Memory B cell (primary cell): ENCODE measurements at places on chromosomes 4 and X.

DNA sequence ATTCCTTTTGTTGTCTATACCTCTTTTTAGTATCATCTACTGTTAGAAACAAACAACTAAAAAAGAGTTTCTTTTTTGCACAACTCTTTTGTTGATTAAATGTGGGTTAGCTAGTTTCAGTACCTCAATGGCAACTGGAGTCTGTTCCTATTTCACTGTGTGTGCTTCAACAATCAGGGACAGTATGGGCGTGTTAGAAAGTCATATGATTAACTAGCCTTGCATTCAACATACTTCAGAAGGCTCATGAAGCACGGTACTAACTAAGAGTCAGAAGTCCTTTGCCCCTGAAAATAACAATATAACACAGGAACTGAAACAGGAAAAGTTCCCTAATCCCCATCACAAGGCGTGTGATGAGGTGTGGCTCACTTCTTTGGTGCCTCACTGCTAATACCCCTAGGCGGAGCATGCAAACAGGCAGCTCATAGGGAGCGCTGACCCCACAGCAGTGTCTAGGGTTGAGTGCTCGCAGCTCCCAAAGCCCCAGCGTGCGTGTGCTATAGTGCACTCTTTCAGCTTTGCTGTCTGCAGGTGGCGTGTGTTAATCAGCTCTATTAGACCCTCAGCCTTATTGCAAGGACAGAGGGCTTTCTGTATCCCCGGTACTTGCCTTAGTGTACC lies 203.1 kb upstream of the NDST3 start:
- DNase-seq = no peak

DNA sequence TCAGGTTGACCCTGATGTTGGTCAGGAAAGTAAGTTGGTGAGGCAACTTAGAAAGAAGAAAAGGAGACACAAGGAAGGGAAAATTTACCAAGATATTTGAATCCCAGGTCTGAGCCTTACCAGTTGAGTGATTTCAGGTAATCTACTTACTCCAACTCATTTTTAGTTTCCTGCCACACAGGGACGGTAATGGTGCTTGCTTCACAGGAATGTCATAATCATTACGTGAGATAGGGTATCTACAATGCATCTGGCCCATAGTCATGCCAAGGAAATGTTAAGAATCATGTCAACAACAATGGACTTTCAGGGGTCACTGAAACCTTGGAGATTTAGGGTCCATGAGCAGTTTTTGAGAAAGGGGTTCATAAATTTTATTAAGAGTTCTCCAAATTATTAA lies 195.4 kb upstream of the HHIP start:
- no peak for DNase-seq

- no peak for DNase-seq
Observed at GRCh38 chr4:47551682-47552081, 66.6 kb downstream of the ATP10D start.

DNA sequence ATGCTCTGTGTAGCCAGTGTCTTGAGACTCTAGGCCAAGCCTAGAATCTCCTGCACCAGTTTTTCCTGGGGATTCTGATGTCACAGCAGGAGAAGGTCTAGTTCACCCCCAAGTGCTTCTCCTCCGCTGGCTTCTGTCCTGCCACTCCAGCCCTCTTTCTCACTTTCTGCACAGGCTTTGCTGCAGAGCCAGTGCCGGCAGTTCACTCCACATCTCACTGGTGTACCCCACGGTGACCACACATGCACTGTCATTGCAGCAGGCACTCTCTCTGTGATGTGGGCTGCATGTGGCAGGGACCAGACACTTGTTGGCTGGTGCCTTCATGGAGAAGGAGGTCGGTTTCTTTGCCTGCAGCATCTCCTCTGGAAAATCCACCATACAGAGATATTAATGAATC lies 643.8 kb upstream of the GALNTL6 start:
- DNase-seq = no peak

DNA sequence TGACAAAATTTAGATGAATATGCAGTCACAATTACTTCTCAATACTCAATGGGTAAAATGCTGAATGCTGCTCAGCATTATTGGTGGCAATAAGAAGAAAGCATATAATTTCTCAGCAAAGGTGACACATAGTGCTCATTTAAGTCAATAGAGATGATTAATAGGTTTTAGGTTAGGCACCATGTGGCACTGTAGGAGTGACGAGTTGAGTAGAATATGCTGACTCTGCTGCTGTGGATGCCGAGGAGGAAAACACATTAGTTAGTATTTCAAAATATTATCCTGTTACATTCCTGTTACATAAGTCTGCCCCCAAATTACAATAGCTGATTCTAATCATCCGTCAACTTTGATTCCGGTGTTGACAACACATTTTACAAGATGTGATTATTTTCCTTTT lies 13.7 kb upstream of the CXCL5 start:
- DNase-seq = no peak

DNA sequence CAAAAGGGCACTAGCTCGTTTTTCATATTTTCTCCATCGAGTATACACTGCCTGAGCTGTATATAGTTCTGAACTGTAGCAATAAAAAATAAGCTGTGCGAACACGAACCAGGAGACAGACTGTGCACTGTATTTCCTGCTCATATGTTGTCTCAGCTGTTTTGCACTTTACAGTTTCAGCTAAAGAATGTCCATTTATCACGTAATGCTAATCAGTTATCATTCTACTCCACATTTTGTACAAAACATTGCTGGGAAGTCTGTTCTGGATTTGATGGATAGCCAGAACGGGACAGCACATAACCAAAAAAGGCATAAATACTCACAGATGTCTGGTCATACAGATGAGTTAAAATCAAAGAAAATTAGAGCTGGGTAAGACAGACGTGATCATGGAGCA lies 315.5 kb upstream of the ADGRL3 start:
- no peak for DNase-seq

GRCh38 chr4:147794314-147794680 lies 62.4 kb downstream of the ARHGAP10 start:
- no peak for DNase-seq

DNA sequence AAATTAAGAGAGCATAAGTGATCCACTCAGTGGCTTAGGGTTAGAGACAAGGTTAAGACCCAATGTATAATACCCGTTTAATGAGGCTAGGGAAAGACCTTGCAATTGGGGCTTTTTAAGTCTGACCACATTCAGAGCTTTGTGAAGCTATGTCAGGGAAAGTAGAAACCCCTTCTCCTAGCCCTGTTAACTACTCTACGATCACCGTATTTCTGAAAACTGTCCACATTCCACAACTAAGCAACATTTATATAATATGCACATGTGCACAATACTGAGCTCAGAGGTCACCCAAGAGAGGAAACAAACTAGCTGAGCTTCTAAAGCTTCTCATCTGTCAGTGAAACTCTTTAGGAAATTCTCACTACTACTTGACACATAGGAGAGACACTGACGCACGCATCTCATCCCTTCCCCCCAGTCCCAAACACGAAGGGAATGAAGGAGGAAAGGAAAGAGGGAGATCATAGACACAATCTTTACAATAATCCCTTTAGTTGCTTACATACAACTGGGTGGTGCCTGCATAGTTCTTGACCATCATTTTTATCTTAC lies 56.2 kb downstream of the METTL14 start:
- DNase-seq = no peak

DNA sequence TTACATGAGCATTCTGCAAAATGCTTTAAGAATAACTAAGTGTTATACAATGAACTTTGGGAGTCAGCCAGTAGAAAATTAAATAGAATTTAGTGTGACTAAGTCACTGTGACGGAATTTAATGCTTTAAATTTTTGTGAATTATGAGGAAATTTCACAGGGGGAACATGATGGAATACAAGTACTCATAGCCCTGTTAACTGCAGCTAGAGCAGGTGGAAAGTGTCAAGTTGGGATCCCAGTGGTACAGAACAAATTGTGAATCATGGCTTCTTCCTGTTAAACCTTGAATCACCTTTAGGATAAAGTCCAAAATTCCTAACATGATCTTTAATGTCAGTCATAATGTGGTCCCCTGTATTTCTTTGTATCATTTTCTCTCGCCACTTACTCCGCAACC lies 212.2 kb upstream of the CENPE start:
- no peak for DNase-seq

DNA sequence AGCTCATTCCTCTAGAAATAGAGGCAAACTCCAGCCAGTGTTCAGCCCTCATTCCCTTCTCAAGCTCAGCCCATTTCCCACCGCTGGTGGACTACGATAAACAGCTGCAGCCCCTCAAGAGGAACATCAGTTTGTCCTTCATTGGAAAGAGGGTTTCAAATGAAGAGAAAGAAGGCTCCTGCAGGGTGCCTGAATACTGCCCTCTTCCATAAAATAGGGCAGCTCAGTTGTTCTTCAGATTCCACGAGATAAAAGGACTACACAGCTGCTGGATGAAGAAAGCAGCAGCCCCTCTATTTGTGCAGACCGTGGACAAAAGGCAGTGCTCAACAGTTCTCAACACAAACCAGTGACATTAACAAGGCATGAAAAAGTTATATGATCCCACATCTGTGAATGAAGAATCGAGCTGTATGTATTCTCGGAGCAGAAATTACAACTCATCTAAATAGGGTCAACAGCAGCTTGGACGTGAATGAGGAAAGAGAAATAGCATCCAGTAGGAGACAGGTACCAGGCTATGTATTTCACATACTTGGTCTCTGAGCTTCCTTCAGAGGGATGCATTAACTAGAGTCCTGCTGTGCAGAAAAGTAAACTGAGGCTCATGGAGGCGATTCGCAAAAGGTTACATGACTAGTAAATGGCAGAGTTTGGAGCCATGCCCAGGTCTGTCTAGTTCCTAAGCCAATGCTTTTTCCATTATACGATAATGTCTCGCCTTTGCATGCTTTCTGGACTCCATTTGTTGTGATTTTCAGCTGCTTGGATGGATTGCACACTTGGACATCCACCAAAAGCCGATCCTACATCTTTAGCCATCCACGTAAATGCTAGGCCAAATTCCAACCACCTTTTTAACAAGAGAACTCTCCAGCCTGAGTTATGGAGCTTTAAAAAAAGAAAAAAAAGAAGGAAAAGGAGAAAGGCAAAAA lies 301.2 kb upstream of the PPARGC1A start:
- no peak for DNase-seq

GRCh38 chr4:32909736-32910135 lies 2189.6 kb downstream of the PCDH7 start:
- no peak for DNase-seq

- DNase-seq = no peak
Observed at GRCh38 chr4:15894921-15895916, 43.3 kb downstream of the FGFBP1 start.

GRCh38 chrX:50483283-50483682 lies 12.7 kb upstream of the DGKK start:
- no peak for DNase-seq

- DNase-seq = no peak
Observed at GRCh38 chr4:31442236-31442635, 722.1 kb downstream of the PCDH7 start.

GRCh38 chrX:75273483-75273882 lies 402 bp upstream of the UPRT start:
- DNase-seq = no peak

GRCh38 chrX:97401154-97401553 lies 517.4 kb downstream of the RPA4 start:
- no peak for DNase-seq

DNA sequence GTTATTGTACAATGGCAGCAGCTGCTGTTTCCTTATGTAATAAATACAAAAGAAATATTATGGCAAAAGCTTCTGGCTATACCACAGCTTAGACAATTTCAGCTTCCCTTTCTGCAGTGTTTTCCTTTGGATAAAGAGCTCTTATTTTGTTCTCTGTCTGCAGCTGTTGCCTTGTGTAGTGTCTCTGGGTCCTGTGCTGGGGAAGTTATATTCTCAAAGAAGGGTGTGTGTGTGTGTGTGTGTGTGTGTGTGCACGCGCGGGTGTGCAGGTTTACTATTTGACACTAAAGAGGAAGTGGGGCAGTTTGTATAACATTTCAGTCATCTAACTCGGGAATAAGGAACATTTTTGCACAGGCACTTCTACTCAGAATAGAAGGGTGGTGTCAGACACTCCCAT lies 83.6 kb downstream of the REPS2 start:
- DNase-seq = no peak

DNA sequence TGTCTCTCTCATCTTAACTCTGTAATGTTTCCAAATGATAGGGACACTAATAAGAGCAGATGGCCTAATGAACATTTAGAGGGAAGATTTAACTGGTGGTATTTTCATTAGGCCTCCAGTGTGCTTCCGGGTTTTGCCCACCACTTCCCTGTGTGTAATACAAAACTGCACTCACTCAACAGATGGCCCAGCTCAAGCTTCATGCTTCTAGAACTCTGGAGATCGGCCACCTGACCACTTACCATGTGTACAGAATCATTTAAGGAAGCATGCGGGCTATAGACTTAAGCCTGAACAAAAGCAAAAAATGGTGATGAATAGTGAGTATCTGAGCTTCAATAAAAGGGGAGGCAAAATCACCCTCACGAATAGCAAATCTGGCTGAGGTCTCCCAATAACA lies 89.3 kb downstream of the SH2D1A start:
- DNase-seq = no peak

DNA sequence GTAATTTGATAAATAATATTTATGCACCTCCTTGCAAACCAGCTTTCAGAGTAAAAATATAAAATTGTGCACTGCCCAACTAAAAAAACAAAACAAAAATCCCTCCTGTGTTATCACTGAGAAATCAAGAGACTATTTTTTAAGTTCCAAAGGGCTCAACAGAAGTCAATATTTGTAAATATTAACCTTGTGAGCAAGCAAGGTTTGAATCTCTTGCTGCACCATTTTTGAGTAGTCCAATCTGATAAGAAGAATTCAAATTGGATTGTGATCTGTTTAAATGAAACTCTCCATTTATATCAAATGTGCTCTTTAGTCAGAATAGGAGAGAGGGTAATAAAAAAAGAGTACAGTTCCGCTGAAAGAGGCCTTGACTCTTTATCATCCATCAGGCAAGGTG lies 520.2 kb downstream of the RAB28 start:
- no peak for DNase-seq

- DNase-seq = no peak
Observed at GRCh38 chrX:134936542-134936941, 54.2 kb upstream of the SMIM10 start.

GRCh38 chr4:112379306-112379705 lies 82.1 kb downstream of the ALPK1 start:
- no peak for DNase-seq

- DNase-seq = no peak
Observed at GRCh38 chr4:17468619-17469221, 43.2 kb downstream of the QDPR start.

- DNase-seq = no peak
Observed at GRCh38 chr4:33998291-33998690, 2246.0 kb downstream of the ARAP2 start.
